ENCODE measurements at places on chromosomes 16 and 17. TPM values are rescaled to one million over a fixed set of nuclear protein-coding genes. Genes with fewer than 3 reads are reported as not detected.

GRCh38 chr16:83956336-83957289, 3.6 kb downstream of the OSGIN1 start:
- DNase-seq, result peak; percentile 49

DNA sequence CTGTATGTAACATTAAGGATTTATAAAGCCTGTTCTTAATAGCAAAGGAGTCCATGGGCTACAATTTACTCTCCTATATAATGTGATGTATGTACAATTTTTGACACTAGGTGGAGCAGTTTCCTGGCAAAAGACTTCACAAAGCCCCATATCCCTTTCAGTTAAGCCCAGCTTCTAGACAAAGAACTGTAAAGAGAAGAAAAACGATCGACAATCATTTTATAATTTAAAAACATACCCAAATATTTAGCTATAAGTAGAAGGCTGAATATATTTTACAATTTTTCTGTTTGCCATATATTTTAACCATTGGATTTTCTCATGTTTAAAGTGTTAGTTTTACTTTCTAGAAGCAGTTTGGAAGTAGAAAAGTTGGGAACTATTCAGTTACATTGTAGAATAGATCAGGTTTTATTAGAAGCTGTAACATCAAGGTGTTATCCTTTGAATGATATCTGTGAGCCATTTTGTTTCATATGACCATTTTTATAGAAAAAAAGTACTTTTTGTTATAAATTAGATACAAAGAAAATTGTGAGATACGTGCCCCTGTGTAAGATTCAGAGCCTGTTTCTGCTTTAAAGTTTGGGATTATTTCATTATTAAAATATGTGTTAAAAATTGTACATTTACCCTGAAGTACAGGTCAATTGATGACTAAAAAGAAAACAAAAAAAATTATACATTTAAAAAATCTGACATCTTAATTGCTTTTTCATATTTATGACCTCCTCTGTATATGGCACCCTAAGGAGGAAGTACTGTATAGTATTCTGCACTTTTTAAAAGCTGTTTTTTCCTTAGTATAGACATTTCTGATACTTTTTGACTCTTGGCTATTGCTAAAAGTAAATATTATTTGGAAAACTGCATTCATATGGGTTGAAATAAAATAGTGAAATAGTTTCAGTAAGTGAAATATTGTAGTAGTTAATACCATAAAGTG, 46.3 kb downstream of the VMP1 start:
- peak; percentile 84 for DNase-seq

- peak; percentile 40 for DNase-seq
Observed at GRCh38 chr16:72829846-72830775, 217.8 kb downstream of the ZFHX3 start.

DNA sequence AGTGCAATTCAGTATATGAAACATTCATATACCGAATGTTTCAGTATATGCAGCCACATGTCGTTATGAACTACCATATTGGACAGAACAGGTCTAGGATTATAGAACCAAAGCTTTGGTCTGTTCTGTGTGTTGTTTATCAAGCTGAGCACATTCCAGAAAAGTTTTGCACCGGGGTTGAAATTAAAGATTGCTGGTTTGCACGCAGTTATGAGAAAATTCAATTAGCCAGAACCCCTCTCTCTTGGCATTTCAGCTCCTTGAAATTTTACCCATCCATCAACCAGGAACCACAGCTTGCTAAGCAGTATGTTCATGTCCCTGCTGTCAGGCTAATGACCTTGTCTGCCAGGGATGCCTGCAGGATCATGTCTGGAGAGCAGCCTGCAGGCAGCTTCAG, 9.5 kb downstream of the KRT32 start:
- DNase-seq, result no peak

GRCh38 chr17:70286391-70286790, 117.1 kb downstream of the KCNJ2 start:
- no peak for DNase-seq

GRCh38 chr16:82425661-82426060, 201.1 kb upstream of the CDH13 start:
- DNase-seq, result no peak

DNA sequence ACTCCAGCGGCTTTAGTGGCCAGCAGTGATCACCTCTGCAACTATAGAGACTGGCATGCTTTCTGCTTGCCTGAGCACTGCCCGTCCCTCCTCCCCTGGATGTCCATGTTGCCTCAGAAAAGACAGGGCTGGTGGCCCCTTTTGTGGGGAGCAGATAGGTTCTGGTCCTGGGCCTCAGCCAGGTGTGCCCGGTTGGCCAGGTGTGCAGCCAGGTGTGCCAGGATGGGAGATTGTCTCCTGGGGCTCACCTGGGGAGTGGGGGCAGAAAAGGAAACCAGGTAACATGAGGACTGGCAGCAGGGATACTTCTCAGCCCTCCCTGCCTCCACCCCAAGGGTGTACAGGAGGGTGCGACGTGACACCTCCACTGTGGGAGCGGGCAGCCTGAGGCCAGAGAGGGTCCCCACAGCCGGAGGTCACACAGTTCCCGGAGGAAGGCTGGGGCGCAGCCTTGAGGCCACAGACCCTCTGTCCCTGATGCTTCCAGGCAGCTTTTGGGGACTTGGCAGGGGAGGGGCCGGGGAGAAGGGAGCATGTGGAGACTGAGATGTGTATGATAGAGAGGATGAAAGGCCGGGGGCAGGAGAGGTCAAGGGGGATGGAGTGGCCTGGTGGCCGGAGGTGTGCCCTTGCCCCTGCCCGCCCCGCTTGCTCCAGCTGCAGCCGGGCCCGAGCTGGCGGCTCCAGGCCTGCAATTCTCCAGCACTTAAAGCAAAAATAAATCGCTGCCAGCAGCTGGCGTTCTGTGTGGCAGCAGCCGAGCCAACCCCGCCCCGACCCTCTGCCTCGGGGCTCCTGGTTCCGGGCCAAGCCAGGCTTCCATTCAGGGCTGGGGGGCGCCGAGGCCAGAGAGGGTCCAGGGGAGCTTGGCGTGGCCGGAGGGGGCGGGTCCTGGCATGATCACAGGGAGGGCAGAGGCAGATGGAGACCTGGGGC, 6.7 kb downstream of the KCNJ12 start:
- DNase-seq, result no peak

DNA sequence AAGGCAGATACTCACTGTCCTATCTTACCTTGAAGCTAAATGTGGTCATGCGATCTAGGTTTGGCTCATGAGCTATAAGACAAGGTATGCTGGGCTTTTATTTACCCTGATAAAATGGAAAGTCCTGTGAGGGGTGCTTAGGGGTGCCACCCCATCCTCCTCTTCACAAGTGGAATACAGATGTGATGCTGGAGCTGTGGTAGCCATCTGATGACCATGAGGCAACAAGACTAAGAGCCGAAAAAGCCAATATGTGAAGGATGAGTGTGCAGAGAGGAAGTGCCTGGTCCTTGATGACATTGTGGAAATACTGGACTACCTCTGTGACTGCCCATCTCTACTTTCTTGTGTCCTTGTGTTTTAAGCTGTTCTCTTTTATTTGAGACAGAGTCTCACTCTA, 58.1 kb upstream of the TMC5 start:
- no peak for DNase-seq

- DNase-seq, result peak; percentile 70
Observed at GRCh38 chr17:76397687-76398522, 13.5 kb downstream of the SPHK1 start.

GRCh38 chr17:15944759-15945526, at the start of gene ADORA2B:
Gene ADORA2B, plus strand, starts transcription at chr17:15945130. Its CDS starts 119 bp downstream, at chr17:15945249.
- peak; percentile 80 for DNase-seq

DNA sequence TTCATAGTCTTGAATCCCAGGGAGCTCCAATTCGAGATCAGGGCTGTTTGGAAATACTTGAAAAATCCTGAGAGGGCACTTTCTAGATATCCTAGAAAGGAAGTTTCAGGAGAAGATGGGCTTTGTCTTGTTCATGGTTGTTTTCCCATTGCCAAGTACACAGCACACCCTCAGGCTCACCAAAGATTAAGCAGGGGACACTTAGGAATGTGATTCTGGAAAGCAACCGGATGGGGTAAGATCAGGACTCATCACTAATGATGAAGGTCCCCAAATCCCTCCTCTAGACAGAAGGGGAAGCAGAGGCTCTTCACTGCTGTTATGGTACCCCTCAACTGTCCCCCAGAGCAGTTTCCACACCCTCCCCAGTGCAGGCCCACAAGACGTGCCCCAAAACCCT, 40.7 kb downstream of the VAC14 start:
- DNase-seq, result no peak

GRCh38 chr16:84084570-84085270, 32.0 kb downstream of the MBTPS1 start:
- DNase-seq, result peak; percentile 47

- DNase-seq, result no peak
Observed at GRCh38 chr17:68812876-68813584, 142.2 kb downstream of the ABCA8 start.

DNA sequence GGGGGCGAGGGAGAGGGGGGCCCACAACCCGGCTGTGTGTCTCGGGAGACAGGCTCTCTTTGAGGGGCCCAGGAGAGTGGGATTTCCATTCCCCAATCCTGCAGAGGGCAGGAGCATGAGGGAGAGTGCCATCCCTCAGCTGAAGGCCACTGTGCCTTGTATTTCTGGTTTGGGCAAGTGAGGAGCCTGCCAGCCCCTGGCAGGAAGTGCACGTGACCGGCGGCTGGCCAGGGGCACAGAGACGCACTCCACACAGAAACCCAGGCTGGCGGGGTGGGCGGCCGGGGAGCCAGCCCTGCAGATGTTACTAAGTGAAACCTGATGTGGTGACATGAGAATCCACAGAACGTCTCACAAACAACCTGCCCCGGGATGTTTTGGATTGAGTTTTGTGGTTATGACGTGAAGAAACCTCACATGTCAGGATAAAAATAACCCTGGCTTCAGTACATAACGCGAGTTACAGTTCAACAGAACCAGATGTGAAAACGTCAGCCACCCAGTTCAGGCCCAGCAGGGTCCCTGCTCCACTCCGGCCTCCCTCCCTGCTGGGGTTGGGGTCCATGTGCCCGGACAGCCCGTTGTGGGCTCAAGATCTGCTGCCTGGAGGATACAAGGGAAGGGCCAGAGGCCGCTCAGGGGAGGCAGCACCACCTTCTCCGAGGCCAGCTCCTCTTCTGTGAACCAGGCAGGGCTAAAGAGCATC, 51.7 kb upstream of the MTSS2 start:
- DNase-seq, result no peak

- DNase-seq, result no peak
Observed at GRCh38 chr16:6735631-6736030, 597.0 kb upstream of the RBFOX1 start.

DNA sequence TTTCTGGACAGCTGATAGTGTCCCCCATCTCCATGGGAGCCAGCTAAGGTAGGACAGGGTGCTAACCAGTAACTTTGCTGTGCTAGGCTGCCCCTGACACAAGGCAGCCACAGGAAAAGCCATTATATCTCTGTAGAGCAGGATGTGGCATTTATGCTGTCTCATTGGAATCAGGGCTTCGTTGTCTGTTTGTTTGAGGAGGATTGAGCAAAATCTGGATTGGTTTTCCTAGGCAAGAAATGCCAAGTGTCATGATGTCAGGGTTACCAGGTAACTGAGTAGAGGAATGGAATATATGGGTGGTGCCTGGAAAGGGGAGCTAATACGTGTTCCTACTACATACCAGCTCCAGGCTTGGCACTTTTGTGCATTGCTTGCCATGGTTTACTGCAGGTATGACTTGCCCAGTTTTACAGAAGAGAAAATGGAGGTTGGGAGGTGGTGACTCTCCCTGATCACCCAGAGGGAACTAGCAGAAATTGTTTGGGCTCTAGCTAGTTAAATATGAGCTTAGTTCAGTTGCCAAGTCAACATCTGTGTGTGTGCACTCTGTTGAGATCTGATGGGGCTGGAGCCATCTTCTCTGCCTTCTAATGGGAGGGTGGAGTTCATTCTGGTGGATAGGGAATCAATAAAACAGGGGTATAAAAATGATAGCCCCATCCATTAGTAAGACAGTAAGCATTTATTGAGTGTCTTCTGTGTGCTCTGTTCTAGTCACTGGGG, 33.9 kb downstream of the GNAO1 start:
- no peak for DNase-seq

- DNase-seq, result peak; percentile 85
Observed at GRCh38 chr17:57406131-57406980, 150.0 kb downstream of the MSI2 start.

- DNase-seq, result no peak
Observed at GRCh38 chr16:5581908-5582307, 484.3 kb upstream of the EEF2KMT start.

GRCh38 chr16:54602666-54603065, 316.1 kb upstream of the IRX3 start:
- no peak for DNase-seq

DNA sequence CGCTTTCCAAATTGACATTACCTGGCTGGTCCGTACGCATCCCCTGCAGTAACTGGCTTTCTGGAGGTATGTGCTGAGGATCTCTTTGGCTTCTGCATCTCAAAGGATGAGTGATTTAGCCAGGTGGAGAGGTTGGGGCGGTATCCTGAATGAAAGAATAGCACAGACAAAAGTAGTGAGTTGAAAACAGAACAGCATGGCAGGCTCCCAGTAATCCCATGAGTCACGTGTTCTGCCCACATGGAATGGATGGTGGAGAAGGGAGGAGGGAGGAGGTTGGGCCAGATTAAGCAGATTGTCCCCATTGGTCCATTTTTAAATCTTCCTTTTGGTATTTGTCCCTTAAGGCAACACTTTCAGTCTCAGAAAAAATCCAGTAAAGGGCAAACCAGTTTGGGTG, 176.0 kb downstream of the WWOX start:
- DNase-seq, result no peak

The MC1R gene
- 13.4 TPM for total RNA-seq

The IL34 gene
- 0.34 TPM for total RNA-seq

The PRAC1 gene
- total RNA-seq, result not detected

The G6PC1 gene
- not detected for total RNA-seq

The TMC6 gene
- 21.2 TPM for total RNA-seq

The TMEM132E gene
- 0.07 TPM for total RNA-seq

The BAHCC1 gene
- 4.4 TPM for total RNA-seq

The PNMT gene
- not detected for total RNA-seq

The E4F1 gene
- total RNA-seq, result 45.6 TPM

The CCDC154 gene
- total RNA-seq, result not detected

The HOXB8 gene
- total RNA-seq, result 0.47 TPM

The GPR139 gene
- total RNA-seq, result not detected

The TMC8 gene
- total RNA-seq, result 0.17 TPM

The KRT20 gene
- 46.7 TPM for total RNA-seq

The UMOD gene
- not detected for total RNA-seq

The LRRC37A gene
- not detected for total RNA-seq

The MRPL58 gene
- 58.8 TPM for total RNA-seq

The AIPL1 gene
- not detected for total RNA-seq

The NHLRC4 gene
- 4.0 TPM for total RNA-seq

The SLC13A5 gene
- total RNA-seq, result not detected
